ENCODE measurements at places on chromosomes 1 and 21. TPM values are rescaled to one million over a fixed set of nuclear protein-coding genes. Genes with fewer than 3 reads are reported as not detected.

DNA sequence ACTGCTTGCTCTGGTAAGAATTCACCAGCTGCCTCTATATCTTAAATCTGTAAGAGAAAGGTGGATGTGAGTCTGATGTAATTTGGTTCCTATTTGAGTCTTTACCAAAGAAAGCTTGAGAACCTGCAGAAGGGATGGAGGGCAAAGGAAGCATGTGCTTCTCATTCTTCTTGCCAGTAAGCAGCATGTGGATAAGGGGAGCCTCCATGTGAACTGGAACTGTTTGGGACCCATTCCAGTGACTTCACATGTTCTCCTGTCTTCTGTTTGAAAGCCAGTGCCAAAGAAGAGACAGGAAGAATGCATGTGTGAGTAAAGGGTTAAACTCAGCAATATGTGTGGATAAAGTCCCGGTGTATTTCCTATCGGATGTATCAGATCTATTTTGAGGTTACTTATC, 119.6 kb upstream of the ADGRL2 start:
- DNase-seq, result no peak
- no peaks in the 10 kb centered on the region for H3K36me3 ChIP-seq
- H3K27ac ChIP-seq, result no peak overlapping the region
- H3K4me3 ChIP-seq, result no peak overlapping the region
- H3K27me3 ChIP-seq, result no peaks in the 10 kb centered on the region
- no peaks in the 10 kb centered on the region for H3K4me1 ChIP-seq

DNA sequence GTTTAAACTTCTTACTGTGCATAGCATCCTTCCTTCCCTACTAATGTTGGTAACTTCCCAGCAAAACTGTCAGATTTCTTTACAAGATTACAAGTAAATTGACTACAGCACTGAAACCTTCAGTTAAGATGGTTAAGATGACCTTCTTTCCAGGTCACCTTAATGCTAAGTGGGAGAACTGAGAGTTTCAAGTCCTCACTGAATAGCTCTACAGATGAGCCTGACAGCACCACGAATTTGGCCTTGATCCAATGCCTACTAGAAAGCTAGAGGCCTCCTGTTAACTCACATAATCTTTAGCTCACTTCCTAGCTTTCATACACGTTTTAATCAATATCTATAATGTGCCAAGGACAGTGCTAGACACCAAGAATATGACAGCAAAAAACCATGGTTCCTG, 276.0 kb upstream of the PLD5 start:
- no peak overlapping the region for H3K4me3 ChIP-seq
- no peaks in the 10 kb centered on the region for H3K36me3 ChIP-seq
- H3K4me1 ChIP-seq, result no peaks in the 10 kb centered on the region

DNA sequence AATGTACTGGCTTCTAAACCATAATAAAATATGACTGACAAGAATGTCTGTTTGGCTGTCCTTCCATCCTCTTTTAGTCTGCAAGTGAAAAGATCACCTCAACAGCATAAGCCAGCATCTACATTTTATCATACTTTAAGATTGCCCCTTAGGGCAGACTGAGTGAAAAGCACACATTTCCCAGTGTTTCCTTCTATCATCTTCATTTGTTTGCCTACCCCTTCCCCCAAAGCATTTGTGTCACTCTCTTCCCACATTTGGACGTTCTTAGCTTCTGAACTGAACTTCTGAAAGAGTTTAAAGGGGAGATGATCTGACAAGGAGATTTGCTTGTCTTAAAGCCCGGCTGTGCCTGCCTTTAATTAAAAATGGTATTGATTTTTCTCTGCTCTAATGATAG, 322.2 kb downstream of the SPATA17 start:
- H3K27ac ChIP-seq, result no peak overlapping the region
- H3K36me3 ChIP-seq, result no peaks in the 10 kb centered on the region
- no peaks in the 10 kb centered on the region for H3K4me1 ChIP-seq
- no peak for DNase-seq
- H3K4me3 ChIP-seq, result no peak overlapping the region
- no peaks in the 10 kb centered on the region for H3K27me3 ChIP-seq

DNA sequence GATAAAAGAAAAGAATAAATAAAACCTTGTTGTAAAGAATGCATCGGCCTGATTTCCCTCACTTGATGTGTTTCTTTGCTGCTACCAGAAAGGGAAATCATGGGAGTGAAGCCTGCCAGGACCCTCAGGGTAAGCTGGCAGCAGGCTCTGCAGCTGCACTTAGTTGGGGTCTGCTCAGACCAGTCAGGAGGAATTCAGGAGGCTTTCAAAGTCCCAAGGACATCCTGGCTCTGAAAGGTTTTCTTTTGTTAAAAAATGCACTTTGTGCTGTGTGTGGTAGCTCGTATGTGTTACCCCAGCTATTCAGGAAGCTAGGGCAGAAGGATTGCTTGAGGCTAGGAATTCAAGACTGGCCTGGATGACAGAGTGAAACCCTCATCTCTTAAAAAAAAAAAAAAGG, 254.8 kb downstream of the ZNF648 start:
- no peaks in the 10 kb centered on the region for H3K4me1 ChIP-seq
- no peak overlapping the region for H3K4me3 ChIP-seq
- H3K36me3 ChIP-seq, result no peaks in the 10 kb centered on the region
- peaks cover 9% of the 10 kb centered on the region for H3K27me3 ChIP-seq
- H3K27ac ChIP-seq, result no peak overlapping the region
- no peak for DNase-seq

- no peak for DNase-seq
- H3K27ac ChIP-seq, result peak overlapping the region; percentile 45
- no peak overlapping the region for H3K4me3 ChIP-seq
- no peaks in the 10 kb centered on the region for H3K27me3 ChIP-seq
Observed at GRCh38 chr1:160605205-160605604, 25.9 kb upstream of the CD84 start.

- H3K27ac ChIP-seq, result no peak overlapping the region
- no peaks in the 10 kb centered on the region for H3K27me3 ChIP-seq
- peaks cover 35% of the 10 kb centered on the region for H3K4me1 ChIP-seq
- peaks cover 46% of the 10 kb centered on the region for H3K36me3 ChIP-seq
- no peak overlapping the region for H3K4me3 ChIP-seq
Observed at GRCh38 chr1:36170643-36171412, 14.9 kb downstream of the MAP7D1 start.

DNA sequence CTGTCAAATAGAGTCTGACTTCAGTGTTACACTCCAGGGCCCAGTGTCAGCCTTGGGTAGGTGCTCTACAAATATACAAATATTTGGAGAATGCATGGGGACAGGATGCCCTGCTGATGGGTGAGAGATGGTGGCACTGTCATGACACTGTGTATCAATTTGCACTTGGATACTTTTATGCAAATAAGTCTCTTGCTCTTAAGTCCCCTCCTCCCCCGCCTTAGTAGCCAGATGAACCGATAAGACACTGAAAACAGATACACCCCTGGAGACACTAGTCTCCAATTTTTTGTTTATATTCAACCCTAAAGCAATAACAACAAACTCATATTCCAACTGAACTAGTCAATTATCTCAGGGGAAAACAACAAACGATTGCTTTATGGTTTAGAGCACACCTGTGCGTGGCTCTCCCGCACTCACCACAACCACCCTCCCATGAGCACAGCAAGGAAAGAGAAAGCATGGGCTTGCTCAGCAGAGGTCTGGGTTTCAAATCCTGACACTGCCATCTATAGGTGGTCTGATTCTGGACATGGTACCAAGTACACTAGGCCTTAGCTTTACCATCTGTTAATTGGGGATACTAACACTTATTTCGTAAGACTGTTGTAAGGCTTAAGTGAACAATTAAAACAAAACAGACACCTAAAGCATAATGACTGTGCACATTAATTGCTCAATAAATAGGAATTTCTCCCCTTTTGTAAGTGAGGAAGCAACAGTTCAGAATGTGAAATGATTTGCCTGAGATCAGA, 50.3 kb downstream of the HIVEP3 start:
- peaks cover 34% of the 10 kb centered on the region for H3K4me1 ChIP-seq
- no peak overlapping the region for H3K4me3 ChIP-seq
- H3K36me3 ChIP-seq, result no peaks in the 10 kb centered on the region
- no peak overlapping the region for H3K27ac ChIP-seq

- no peaks in the 10 kb centered on the region for H3K36me3 ChIP-seq
- H3K27me3 ChIP-seq, result peaks cover 30% of the 10 kb centered on the region
- peak; percentile 16 for DNase-seq
- H3K4me3 ChIP-seq, result no peak overlapping the region
- no peaks in the 10 kb centered on the region for H3K4me1 ChIP-seq
Observed at GRCh38 chr1:65894738-65895605, 102.3 kb downstream of the PDE4B start.

DNA sequence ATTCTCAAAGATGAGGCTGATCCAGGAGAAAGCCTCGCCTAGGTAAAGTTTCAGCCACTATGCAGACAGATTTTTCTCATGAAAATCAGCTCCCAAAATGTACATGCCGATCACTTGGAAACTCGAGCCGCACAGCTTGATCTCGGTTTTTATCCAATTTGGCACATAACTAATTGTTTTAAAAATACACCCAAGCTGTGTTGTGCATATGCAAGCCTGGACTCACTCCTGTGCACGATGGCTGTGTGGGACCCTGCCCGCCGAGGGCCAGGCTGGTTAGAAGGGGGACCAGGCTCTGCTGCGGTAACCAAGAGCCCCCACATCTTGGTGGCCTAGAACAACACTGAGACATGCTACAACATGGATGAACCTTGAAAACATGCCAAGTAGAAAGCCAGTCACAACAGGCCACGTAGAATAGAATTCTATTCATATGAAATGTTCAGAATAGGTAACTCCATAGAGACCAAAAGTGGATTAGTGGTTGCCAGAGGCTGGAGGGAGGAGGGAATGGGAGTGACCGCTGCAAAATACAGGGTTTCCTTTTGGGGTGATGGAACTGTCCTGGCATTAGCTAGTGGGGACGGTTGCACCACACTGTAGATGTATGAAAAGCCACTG, 16.1 kb upstream of the LDLRAP1 start:
- DNase-seq, result no peak
- no peaks in the 10 kb centered on the region for H3K27me3 ChIP-seq
- H3K36me3 ChIP-seq, result no peaks in the 10 kb centered on the region

DNA sequence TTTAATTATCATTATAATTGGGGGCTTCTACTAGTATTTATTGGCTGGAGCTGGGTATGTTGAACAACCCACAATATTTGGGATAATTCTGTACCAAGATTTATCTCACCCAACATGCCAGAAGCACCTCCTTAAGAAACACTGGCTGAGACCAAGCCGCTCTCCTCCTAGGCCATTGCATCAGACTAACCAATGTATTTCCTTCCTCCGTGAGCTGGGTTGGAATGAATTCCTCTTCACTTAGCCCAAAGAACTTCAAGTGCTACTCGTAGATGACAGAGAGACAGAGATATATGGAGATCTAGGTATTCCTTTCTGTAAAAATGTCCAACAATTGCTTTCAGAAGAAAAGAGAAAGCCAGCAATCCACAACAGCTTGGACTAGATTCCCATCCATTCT, 87.2 kb upstream of the ETS2 start:
- H3K27me3 ChIP-seq, result no peaks in the 10 kb centered on the region
- no peaks in the 10 kb centered on the region for H3K36me3 ChIP-seq
- no peak for DNase-seq
- no peak overlapping the region for H3K27ac ChIP-seq

- no peak overlapping the region for H3K27ac ChIP-seq
- DNase-seq, result no peak
- H3K36me3 ChIP-seq, result peaks cover 3% of the 10 kb centered on the region
- H3K4me1 ChIP-seq, result peaks cover 56% of the 10 kb centered on the region
- no peaks in the 10 kb centered on the region for H3K27me3 ChIP-seq
Observed at GRCh38 chr1:229620876-229621275, 5.0 kb downstream of the TAF5L start.

DNA sequence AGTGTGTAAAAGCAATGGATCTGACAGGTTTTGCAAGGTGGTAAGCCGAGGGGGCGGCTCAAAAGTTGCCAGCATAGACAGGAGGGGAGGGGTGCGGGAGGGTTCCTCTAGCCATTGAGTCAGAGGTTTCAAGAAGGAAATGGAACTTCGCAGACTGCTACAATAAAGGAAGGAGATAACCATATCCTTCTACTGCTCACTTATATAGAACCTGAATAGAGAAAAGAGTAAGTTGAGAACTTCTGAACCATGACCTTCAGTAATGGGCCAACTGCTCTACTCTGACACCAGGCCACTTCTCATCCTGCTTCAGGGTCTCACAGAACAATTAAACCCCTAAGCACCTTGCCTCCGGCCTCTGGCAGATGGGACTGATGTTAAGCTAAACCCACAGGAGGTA, 26.3 kb upstream of the BCAR3 start:
- no peaks in the 10 kb centered on the region for H3K36me3 ChIP-seq
- H3K27me3 ChIP-seq, result peaks cover 19% of the 10 kb centered on the region
- peak overlapping the region; percentile 40 for H3K27ac ChIP-seq
- no peak overlapping the region for H3K4me3 ChIP-seq

LAD1 gene
- total RNA-seq, result not detected

ASCL5 gene
- 0.09 TPM for total RNA-seq

SPRR4 gene
- total RNA-seq, result not detected

ANGPTL3 gene
- not detected for total RNA-seq

MYOM3 gene
- not detected for total RNA-seq

ARMH1 gene
- total RNA-seq, result 67.3 TPM

KRTAP11-1 gene
- not detected for total RNA-seq

KCNK1 gene
- 1.1 TPM for total RNA-seq
